Activated naive CD8-positive, alpha-beta T cell treated with anti-CD3 and anti-CD28 coated beads, Interleukin-2, amount 10 ng/mL, durations not matched to agents 7 days and 5 days (primary cell): ENCODE measurements at places on chromosomes 4 and X.

- no peak overlapping the region for H3K4me3 ChIP-seq
- peaks cover 4% of the 10 kb centered on the region for H3K4me1 ChIP-seq
- H3K27ac ChIP-seq, result no peak overlapping the region
- DNase-seq, result no peak
- H3K27me3 ChIP-seq, result peaks cover 2% of the 10 kb centered on the region
Measured at GRCh38 chr4:81808011-81808672, 336.4 kb upstream of the RASGEF1B start.

DNA sequence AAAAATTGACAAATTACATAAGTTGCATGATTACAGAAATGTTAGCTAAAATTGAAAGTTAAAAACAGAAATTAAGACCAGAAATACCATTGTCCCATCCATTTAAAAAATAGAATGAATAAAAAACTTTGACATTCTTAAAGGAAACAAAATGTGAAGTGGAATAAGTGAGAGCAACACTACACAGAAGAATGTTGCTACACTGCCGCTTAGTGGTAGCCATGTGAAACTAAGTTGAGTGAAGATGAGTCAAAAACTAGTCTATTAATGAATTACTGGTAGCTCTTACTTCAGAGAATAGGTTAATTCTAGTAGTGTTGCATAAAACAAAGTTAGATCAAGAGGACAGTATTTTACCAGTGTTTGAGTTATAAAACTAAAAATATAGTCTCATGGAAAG is 571.0 kb upstream of the KLHL4 start:
- H3K36me3 ChIP-seq, result no peaks in the 10 kb centered on the region
- no peak overlapping the region for H3K27ac ChIP-seq
- no peak overlapping the region for H3K4me3 ChIP-seq
- H3K27me3 ChIP-seq, result no peaks in the 10 kb centered on the region

DNA sequence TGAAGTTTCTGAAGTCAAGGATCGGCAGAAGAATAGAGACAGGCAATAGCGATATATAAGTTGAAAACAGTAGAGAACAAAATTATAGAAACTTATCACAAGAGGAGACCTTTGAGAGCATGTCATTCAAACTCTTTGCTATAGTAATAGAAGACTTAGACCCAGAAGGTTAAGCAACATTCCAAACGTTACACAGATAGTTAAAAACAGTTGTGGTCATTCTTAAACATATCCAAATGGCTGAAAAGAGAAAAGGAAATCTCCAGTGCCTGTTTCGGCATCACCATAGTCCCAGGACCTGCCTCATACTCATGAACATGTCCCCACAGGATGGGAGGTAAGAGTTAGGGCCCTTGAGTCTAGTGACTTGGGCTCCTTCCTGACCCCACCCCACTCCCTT is 258.1 kb upstream of the NOCT start:
- peaks cover 3% of the 10 kb centered on the region for H3K27me3 ChIP-seq
- H3K36me3 ChIP-seq, result no peaks in the 10 kb centered on the region
- H3K4me1 ChIP-seq, result no peaks in the 10 kb centered on the region

DNA sequence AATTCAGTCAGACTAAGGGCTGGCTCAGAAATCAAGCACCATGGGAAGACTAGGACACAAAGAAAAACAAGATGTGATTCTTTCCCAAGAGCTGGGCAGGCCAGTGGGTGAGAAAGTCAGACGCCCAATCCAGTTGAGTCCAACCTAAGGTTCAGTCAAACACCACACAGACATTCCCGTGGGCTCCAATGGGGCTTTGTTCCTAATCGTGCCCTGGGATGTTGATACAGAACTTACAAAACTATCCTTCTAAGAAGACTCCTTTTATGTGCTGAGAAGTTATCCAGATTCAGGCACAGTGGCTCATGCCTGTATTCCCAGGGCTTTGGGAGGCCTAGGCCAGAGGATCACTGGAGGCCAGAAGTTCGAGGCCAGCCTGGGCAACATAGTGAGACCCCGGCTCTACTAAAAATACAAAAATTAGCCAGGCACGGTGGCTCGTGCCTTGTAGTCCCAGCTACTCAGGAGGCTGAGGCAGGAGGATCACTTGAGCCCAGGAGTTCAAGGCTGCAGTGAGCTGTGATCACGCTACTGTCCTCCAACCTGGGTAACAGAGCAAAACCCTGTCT is 3.7 kb downstream of the BLOC1S4 start:
- DNase-seq, result no peak
- H3K27me3 ChIP-seq, result peaks cover 2% of the 10 kb centered on the region
- peaks cover 22% of the 10 kb centered on the region for H3K4me1 ChIP-seq
- H3K4me3 ChIP-seq, result no peak overlapping the region

DNA sequence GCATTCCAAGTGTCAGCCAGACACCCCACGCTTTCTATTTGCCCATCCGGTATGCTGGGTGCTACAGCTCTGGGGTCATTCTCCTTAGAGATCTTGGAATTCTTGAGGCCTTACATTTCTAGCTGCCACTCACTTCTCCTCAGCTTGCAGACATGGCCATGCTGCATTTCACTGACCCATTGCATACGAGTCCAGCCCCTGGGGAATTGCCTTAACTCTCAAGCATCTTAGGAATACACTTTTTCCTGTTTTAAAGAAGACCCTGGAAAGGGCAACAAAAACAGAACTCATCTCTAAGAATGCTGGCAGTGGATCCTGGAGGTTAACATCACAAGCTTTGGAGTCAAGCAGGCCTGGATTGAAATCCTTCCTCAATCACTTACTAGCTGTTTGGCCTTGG is 122.0 kb upstream of the LNX1 start:
- H3K27ac ChIP-seq, result no peak overlapping the region
- no peaks in the 10 kb centered on the region for H3K36me3 ChIP-seq
- H3K4me1 ChIP-seq, result no peaks in the 10 kb centered on the region
- H3K27me3 ChIP-seq, result peaks cover 7% of the 10 kb centered on the region
- no peak for DNase-seq
- no peak overlapping the region for H3K4me3 ChIP-seq

DNA sequence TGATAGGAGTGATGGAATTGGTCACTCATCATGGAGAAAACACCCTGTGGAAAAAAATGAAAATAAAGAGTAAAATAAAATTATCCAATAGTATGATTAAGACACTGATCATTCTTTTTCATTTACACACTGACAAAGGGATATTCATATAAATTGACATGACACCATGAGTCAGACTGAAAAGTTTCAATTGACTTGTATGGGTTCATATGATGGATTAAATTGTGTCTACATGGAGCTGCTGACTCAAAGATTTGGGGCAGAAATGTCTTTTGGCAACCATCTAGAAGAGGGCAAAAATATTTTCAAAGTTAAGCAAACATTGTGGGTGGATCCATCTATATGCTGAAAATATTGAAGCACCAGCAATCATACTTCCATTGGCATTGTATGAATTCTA is 153.4 kb upstream of the PPP3CA start:
- DNase-seq, result no peak
- no peak overlapping the region for H3K4me3 ChIP-seq
- no peaks in the 10 kb centered on the region for H3K36me3 ChIP-seq
- H3K27me3 ChIP-seq, result peaks cover 10% of the 10 kb centered on the region
- no peaks in the 10 kb centered on the region for H3K4me1 ChIP-seq

GRCh38 chrX:154032160-154032559 is 12.5 kb upstream of the IRAK1 start:
- no peak for DNase-seq
- no peak overlapping the region for H3K27ac ChIP-seq
- H3K4me1 ChIP-seq, result peaks cover 6% of the 10 kb centered on the region
- no peak overlapping the region for H3K4me3 ChIP-seq
- H3K36me3 ChIP-seq, result no peaks in the 10 kb centered on the region
